ENCODE measurements at places on chromosomes 16 and 17.

DNA sequence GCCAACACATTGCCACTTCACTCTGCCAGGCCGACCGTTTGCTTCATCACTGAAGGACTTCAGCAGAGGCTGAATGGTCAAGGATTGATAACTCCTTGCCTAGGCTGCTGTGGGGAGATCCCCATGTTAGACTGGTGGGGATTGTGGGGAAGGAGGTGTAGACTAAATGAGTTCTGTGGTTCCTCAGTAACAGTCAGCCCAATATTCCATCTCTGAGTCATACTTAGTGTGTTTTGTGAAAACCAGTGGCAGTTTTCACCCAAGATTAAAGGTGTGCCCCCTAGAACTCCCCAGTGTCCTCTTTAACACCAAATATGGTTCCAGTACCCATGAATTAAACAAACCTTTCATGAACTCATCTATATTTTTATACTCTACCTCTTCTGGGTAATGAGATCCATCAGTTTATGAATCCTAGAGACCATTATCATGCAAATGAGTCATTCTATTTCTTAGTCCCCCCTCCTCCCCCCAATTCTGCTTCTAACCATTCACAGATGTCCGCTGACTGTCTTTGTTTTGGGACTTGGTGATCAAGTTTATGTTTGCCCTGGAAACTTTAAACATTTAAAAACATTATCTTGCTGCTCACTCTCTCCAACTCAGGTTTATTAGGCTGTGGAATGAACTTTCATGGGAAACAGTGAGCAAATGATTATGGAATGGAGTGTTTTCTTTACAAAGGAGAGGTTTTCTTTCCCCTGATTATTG, 66.8 kb upstream of the GAS7 start:
- DNase-seq, result peak; percentile 90

DNA sequence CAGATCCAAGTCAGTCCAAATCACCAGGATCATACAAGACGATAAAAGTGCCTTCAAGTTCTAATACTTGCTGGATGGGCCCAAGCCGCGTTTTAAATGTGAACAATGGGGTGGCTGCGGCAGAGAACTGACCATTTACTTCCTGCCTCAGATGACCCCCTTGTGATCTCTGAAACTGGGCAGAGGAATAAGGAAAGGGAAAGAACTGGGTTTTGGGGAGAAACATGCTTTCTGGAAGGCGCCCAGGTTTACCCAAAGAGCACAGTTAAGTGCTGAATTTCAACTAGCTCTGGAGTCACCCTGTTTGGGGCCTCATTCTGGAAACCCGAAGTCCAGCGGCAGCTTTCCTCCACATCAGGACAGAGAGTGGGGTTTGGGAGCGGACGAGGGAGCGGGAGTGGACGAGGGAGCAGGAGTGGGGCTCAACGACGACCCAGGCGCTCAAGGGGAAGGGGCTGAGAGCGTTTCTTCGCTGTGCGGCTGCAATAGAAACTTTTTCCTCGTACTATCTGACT, 1.6 kb downstream of the FAM20A start:
- no peak for DNase-seq

DNA sequence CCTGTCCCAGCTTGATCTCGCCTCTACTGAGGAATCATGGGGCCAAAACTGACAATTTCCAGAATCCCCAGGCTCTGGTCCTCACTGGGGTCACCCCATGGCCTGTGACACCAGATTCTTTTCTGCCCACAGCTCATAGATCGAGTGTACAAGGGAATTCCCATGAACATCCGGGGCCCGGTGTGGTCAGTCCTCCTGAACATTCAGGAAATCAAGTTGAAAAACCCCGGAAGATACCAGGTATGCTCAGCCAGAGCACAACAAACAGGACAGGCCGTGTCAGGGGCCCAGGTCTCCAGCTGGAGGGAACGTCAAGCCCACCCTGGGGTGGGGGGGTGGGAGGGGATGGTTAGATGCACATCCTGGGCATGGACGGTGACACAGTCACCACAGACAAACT, 17.5 kb downstream of the USP6 start:
- no peak for DNase-seq

DNA sequence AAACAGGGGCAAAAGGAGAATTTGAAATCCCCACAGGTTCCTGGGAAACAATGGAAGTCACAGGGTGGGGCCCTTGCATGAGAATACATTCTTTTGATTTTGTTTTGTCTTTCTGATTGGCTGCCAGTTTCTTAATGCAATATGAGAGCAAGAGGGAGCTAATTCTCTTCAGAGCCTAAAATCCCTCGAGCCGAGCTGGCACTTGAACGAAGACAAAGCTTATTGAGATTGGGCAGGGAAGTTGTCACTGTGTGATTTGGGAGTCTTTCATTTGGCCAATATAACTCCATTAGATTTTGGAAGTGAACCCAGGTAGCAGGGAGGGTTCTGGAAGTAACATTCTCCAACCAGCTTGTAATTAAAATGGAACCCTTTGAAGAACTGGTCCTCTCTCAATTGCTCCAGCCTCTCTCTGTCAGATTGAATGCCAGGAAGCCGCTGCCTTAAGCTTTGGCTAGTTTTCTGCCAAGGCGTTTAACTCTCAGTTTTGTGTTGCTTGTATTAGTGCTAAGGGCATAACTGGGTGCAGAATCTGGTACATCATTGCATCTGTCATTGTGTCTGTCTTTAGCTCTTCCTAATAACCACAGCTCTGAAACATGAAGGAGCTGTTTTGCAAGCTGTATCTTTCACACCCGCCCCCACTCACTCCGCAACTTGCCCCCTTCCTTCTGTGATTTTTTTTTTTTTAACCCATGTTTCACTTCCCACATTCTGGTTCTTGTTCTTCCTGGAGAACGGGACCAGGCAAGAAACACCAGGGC, 272.0 kb downstream of the MAF start:
- no peak for DNase-seq

DNA sequence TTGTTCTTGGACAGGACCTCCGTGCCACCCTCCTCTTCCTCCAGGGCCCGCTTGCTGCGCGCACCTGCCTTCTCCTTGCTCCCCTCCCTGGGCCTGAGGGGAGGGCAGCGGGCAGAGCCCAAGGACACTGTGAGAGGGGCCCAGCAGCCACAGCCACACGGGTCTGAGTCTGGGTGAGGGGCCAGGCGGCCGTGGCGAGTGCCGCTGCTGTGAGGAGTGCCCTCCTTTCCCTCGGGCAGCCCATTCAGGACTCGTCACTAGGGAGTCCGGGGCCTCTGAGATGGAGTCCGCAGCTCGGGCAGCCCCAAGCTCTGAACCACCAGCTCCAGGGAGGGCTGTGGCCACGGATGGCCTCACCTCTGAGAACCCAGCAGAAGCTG, 5.6 kb downstream of the DUS1L start:
- DNase-seq, result no peak

DNA sequence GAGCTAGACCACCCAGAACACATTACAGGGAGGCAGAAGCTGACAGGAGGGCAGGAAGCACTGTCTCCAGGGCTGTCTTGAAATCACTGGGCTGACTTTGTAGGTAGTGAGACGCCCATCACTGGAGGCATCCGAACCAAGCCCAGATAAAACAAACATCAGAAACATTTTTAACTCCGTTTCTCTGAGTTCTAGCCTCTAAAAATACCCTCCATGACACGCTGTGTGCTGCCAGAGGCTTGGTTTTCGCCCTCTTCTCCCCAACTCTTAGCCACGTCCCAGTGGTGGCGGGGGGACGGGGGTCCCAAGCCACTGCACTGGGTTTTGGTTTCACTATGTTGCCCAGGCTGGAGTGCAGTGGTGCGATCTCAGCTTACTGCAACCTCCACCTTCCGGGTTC, 1.2 kb downstream of the CEP295NL start:
- no peak for DNase-seq

GRCh38 chr17:70608957-70609356, 439.6 kb downstream of the KCNJ2 start:
- no peak for DNase-seq

- DNase-seq, result peak; percentile 26
Observed at GRCh38 chr17:45677770-45678169, 106.3 kb upstream of the CRHR1 start.

DNA sequence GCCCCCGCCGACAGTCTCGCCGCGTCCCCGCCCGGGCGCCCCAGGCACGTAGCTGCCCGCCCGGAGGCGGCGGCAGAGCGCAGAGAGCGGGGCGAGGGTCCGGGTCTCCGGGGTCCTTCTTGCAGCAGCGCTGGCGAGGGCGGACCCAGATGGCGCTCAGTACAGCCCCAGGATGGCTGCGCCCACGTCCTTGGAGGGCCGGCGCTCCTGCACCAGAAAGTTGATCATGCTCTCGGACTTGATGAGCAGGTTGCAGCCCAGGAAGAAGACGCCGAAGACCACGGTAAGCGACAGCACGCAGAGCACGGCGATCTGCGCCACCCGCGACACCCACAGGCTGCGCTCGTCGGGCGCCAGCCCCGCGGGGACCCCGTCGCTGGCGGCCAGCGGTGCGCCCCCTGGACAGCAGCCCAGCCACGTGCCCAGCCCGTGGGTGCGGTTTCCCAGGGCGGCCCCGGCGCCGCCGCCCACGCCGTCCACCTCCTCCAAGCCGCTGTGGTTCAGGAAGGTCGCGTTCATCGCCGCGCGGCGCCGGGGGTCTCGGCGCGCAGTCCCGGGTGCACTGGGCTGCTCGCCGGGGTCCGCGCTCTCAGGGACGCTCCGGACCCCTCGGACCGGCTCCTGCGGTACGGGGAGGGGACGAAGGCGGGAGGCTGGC, 435 bp downstream of the RPRML start:
- no peak for DNase-seq

GRCh38 chr17:73757420-73757819, 113.2 kb upstream of the SDK2 start:
- DNase-seq, result no peak

- peak; percentile 26 for DNase-seq
Observed at GRCh38 chr16:57115168-57115513, 22.8 kb downstream of the CPNE2 start.

DNA sequence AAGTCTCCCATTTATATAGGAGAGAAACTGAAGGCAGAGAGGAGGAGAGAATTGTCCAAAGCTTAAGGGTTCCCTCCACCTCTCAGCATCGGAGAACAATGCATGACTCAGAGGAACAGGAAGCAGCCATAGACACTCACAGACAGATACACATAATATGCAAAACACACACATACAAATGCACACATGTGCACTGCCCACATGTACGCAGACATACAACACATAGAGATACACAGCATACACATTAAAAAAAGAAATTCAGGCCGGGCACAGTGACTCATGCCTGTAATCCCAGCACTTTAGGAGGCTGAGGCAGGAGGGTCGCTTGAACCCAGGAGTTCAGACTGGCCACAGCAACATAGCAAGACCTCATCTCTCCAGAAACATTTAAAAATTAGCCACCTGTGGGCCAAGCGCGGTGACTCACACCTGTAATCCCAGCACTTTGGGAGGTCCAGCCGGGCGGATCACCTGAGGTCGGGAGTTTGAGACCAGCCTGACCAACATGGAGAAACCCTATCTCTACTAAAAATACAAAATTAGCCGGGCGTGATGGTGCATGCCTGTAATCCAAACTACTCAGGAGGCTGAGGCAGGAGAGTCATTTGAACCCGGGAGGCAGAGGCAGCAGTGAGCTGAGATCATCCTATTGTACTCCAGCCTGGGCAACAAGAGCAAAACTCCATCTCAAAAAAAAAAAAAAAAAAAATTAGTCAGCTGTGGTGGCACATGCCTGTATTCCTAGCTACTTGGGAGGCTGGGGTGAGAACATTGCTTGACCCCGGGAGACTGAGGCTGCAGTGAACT, 11.3 kb downstream of the ERAL1 start:
- DNase-seq, result no peak

DNA sequence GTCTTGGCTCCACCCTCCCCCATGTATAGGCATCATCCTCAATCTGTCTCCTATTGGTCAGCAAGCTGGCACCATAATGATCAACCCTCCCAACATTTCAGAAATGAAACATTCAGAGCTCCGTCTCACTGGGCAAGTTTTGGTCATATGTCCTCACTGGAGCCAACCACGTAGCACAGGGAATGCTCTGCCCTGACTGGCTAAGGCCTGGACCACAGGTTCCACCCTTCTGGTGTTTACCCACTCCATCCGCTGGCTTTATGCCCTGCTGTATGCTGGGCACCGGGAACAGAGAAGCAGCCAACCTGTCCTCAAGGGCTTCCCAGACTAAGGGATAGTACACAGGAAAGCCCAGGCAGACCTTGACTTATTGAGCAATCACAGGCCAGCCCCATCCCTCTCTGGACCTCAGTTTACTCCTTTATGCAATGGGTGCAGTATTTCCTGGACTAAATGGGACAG, 20.5 kb downstream of the MYO15A start:
- DNase-seq, result peak; percentile 49

DNA sequence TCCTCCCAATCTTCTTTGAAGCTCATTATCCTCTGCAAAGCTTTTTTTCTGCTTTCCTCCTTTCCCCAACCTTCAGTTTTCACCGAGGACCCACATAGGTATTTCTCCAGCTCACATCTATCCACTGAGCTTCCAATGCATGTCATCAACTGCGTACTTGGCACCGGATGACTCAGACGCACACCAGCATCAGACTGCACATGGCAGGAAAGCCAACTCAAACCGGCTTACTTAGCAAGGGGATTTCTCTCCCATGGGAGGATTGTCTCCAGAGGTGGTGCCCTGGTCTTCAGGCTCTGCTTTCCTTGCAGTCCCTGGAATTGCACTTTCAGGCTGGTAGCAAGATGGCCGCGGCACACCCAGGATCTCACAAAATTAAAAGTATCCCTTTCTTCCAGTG, 1.7 kb upstream of the AKTIP start:
- peak; percentile 83 for DNase-seq

DNA sequence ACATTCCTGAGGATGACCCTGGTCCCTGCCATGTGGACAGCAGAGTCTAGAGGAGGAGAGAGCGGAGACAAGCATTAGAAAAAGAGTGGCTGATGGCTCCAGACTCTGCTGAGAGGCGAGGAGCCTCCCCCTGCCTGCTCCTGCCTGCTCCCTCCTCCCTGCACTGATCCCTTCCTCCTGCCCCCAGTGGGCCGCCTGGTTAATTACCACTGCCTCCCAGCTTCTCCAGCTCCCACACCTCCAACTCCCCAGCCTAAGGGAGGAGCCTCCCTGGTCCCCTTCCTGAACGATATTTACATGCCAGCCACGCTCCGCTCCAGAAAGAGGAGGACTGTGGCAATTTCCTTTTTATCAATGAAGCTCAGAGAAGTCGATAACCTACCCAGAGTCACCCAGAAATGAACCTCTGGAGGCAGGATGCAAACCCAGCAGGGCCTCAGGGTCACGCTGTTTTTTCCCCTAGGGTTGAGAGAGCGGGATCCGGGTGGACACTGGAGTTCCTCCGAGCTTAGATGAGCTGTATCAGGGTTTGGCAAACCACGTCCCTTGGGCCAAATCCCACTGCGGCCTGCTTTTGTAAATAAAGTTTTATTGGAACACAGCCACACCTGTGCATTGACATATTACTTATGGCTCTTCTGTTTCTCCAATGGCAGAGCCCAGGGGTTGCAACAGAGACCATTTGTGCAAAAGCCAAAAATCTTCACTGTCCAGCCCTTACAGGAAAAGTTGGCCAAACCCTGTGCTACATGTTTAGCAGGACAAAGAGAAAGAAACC, 27.1 kb upstream of the JPH3 start:
- no peak for DNase-seq

- DNase-seq, result no peak
Observed at GRCh38 chr17:66978514-66979061, 14.1 kb downstream of the CACNG4 start.
